ENCODE measurements at places on chromosomes 12 and 14.

- DNase-seq, result no peak
Observed at GRCh38 chr12:109462868-109463692, 14.0 kb downstream of the KCTD10 start.

DNA sequence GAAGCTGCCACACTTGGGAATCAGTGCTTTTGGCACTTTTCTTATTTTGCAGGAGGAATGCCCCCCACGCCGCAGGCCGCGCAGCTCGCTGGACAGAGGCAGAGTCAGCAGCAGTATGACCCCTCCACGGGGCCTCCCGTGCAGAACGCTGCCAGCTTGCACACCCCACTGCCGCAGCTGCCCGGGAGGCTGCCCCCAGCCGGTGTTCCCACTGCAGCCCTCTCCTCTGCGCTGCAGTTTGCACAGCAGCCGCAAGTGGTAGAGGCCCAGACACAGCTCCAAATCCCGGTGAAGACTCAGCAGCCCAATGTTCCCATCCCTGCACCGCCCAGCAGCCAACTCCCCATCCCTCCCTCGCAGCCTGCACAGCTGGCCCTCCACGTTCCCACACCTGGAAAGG is 32.3 kb downstream of the EP400 start:
- no peak for DNase-seq

GRCh38 chr14:71539650-71540285 is 392.5 kb upstream of the RGS6 start:
- DNase-seq, result no peak

- no peak for DNase-seq
Observed at GRCh38 chr12:52873513-52873831, 24.7 kb upstream of the KRT78 start.

GRCh38 chr12:116659771-116660481 is 77.9 kb downstream of the SPRING1 start:
- no peak for DNase-seq

DNA sequence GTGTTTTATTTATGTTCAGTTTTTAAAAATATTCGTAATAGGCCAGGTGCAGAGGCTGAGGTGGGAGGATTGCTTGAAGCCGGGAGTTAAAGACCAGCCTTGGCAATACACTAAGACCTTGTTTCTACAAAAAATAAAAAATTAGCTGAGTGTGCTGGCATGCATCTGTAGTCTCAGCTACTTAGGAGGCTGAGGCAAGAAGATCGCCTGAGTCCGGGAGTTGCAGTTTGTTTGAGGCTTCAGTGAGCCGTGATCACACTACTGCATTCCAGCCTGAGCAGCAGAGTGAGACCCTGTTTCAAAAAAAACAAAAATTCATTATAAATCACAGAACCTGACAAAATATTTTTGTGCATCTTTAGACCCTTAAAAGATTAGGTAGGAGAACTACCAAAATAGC is 240.1 kb upstream of the ARHGAP5 start:
- DNase-seq, result no peak

- DNase-seq, result no peak
Observed at GRCh38 chr12:3044141-3044630, 33.0 kb upstream of the TSPAN9 start.
